ENCODE measurements at places on chromosomes 2 and 18. TPM values are rescaled to one million over a fixed set of nuclear protein-coding genes. Genes with fewer than 3 reads are reported as not detected.
A peak's percentile ranks its signal among the peaks of the same experiment; 100 is the strongest.

- no peak for DNase-seq
Measured at GRCh38 chr2:39118786-39119499, 1.9 kb downstream of the SOS1 start.

GRCh38 chr2:173773076-173773475, 192.1 kb downstream of the SP3 start:
- no peak for DNase-seq

RAX gene
- total RNA-seq: 0.56 TPM

FAM110C gene
- 2.1 TPM for total RNA-seq

GRCh38 chr2:193336781-193337180, 1142.0 kb upstream of the TMEFF2 start:
- no peak for DNase-seq

GRCh38 chr2:36785179-36785795, 88.8 kb downstream of the VIT start:
- DNase-seq: peak; percentile 82

- no peak for DNase-seq
Measured at GRCh38 chr2:40103163-40103562, 324.1 kb upstream of the THUMPD2 start.

GRCh38 chr2:123262856-123263255, 762.2 kb upstream of the CNTNAP5 start:
- DNase-seq: no peak

- no peak for DNase-seq
Measured at GRCh38 chr2:200338692-200339091, 32.2 kb downstream of the SPATS2L start.

GRCh38 chr2:70633508-70633907, 79.9 kb upstream of the TGFA start:
- no peak for DNase-seq

RFX8 gene
- total RNA-seq: 0.76 TPM

GRCh38 chr2:224883172-224883516, 159.1 kb downstream of the DOCK10 start:
- DNase-seq: no peak

ASPRV1 gene
- 1.5 TPM for total RNA-seq

DNA sequence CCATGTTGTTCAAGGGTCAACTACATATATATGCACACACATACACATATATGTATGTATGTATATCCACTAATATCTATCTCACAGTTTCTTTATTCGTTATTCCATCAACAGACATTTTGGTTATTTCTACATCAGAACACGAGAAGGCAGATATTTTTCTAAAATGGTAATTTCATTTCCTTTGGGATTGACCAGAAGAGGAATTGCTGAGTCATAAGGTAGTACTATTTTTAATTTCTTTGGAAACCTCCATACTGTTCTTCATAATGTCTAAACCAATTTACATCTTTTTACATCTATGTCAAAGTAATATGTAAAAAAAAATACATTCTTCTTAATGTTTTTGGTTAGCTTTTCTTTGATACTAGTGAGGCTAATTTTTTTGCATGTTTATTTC, 630.7 kb upstream of the GCFC2 start:
- no peak for DNase-seq

PCARE gene
- total RNA-seq: not detected

C1GALT1C1L gene
- total RNA-seq: 0.21 TPM

DNA sequence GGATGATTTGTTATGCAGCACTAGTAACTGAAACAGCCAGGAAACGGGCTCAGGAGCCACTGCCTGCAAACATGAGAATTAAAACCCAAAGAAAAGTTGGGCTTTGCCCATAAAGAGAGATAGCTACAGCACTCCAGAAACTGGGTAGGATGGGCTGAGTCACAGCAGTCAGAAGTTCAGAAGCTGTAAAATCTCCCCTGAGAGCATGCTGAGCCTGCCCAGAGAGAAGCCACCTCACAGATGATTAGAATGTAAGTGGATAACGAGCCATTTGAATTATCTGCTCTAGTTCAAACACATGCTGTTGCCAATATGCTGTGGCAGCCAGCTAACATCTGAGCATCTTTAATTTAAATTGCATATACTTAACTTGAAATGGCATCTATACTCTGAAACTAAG, 388.1 kb upstream of the ACVR2A start:
- DNase-seq: no peak

EFR3B gene
- total RNA-seq: 1.2 TPM

- DNase-seq: no peak
Measured at GRCh38 chr2:172998547-172999272, 76.9 kb upstream of the MAP3K20 start.

GAD1 gene
- total RNA-seq: 1.9 TPM

DNA sequence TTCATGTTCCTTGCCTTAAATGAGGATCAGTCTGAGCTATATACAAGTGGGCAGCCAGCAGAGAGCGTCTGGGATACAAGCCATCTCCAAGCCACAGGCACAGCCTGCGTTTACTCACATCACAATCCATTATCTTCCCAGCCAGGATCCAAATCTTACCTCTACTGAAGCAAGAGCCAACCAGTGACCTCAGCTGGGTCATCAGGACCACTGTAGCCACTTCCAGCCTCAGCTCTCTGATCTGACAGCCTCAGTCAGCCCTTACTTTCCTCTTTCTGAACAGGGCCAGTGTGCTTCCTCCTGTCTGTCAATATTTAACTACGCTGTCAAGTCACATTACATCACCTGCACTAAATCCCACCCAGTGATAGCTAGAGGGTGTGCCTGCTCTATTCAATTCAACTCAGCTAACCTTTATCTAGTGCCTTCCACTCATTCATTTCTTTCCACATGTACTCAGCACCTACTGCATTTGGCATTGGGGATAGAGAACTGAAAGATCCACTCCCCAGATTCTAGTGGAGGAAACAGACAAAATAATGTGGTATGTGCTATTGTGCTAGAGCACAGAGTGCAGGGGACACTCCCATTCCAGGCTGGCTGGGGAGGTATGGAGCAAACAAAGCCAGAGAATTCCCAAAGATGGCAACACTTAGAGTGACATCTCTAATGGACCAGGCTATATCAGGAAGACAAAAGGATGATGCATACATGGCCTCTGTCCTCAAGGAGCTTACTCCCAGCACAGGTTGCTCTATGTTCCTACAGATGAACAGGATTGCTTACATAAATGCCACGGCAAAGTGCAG, 146.5 kb downstream of the NCKAP5 start:
- DNase-seq: no peak

DNA sequence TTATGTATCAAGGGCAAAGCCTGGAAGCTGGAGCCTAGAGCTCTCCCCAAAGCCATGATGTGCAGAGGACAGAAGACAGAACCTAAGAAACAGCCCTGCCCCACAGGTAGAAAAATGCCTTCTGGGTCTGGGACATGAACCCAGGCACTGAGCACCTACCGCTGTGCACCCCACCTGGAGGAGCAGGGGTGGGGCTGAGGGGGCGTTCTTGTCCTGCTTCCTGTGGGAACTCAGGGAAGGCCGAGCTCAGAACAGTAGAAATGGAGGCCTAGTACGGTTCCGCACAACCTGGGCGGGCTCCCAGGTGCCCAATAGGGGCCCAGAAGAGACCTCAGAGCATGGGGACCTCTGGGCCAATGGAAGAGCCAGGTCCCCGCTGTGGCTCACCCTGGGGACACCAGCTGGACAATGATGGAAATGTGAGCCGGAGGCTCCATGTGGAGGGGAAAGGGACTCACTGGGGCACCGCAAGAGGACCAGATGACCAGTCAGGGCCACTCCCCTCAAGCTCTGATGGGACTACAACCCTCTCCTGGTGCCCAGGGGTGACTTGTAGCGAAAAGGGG, 3.2 kb downstream of the CRACDL start:
- no peak for DNase-seq

DNA sequence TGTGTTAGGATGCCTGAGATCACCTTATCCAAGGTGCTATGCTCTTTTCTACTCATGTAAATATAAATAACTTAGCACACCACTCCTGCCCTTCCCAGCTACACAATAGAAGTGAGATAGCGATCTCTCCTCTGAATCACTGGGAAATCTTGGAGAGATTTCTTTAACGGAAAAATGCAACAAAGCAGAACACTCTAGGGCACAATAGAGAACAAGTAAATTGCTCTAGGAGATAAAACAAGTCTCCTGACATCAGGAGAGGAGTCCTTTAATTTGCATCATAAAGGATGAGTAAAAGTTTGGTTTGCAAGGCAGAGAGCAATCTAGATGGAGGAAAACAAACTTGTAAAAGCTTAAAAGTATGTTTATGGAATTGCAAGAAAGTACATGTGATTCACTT, 224.1 kb downstream of the PAX3 start:
- DNase-seq: no peak

DNA sequence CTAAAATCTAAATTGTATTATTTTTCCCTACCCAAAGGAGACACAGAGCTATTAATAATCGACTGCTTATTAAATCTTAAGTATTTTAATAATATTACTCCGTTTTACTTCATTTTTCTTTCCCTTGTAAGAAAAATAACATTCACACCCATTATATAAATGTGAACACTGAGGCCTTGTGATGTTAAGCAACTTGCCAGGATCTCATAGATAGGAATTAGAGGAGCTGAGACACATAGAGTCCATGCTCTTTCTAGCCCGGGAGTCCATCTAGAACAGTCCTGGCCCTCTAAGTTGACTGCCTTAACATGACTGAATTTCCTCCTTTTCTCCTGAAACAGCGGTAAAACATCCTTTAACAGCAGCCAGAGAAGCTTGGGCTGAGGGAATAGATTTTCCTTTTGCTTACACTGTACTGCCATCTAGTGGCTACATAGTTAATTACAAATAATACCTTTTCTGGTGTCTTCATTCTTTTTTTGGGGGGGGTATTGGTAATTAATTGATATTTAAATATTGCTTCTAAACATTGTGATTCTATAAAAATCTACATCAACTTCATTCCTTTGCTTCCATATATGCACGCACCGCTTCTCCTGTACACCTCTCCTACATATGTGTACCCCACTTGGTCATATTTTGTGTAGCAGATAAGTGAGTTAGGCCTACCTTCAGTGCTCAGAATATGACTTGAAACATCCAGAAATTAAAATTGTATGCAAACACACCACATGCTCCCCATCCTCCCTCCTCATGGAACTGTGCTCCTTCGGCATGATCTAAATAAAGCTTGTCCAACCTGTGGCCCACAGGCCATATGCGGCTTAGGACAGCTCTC, 125.8 kb upstream of the HNMT start:
- DNase-seq: no peak

DNA sequence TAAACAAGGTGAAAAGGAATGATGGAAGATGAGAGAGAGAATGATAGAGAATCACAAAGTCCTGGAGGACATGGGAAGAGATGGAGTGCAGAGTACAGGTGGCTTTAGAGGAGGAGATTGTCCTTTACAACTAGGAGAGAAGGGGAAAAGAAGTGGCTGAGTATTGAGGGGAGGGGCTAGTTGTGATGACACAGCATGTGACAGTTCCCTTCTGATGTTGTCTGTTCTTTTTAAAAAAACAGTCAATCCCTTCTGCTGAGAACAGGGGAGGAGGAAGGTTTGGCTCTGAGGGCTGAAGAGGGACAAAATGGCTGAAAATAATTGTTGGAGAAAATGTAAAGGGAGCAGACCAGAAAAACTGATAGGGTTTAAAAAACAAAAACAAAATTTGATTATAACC, 44.0 kb downstream of the STEAP3 start:
- no peak for DNase-seq

RMND5A gene
- total RNA-seq: 33.9 TPM

DNA sequence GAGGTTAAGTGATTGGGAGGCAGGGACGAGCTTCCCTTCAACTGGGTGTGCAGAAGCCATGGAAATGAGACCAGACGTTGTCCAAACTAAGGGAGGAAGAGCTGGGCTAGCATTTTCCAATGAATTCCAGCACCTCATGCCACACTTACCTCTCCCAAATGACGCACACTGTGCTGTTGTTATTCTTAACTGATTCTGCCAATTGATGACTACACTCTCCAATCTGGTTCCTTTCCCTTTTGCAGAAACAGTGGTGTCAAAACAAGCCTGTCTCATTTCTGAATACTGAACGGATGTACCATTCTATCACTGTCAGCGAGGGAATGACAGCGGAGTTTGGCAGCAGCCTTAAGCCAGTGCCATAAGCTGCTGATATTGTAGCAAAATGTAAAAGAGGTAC, 380.5 kb upstream of the HNRNPA3 start:
- no peak for DNase-seq

- DNase-seq: no peak
Measured at GRCh38 chr2:198100346-198100745, 296.0 kb downstream of the PLCL1 start.

DNA sequence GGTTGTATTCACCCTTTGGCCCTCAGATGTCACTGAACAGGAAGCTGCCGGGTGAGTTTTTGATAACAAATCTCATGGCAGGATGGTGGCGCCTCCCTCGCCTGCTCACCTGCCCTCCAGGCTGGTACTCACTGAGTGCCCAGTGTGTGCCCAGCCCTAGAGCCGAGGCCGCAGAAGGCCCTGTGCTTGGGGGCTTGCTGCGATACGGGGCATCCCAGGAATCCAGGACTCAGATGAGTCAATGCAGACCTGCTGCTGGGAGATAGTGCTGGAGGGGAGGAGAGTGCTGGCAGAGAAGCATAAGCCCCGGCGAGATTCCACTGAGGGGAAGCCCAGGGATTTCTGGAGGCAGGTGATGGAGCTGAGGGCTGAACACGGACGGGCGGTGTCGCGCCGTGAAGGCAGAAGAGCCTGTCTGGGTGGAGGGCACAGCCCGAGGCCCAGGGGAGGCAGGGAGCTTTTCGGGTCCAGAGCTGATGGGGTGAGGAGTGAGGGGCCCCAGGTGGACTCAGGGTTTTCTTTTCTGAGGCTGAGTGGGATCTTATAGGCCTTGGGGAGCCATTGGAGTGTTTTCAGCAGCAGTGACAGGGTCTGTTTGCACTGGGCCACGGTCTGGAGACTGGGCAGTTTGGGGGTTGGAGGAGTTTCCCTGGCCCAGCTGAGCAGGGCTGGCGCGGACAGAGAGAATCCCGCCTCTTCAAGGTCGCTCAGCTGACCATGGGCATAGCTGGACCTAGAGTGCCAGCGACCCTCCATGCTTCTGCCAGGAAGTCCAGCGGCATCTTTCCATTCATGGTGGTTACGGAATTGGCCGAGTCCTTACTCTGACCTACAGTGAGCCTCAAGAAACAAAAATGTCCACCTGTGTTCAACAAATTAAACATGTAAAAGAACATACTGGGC, 35.5 kb downstream of the LDLRAD4 start:
- no peak for DNase-seq

DNA sequence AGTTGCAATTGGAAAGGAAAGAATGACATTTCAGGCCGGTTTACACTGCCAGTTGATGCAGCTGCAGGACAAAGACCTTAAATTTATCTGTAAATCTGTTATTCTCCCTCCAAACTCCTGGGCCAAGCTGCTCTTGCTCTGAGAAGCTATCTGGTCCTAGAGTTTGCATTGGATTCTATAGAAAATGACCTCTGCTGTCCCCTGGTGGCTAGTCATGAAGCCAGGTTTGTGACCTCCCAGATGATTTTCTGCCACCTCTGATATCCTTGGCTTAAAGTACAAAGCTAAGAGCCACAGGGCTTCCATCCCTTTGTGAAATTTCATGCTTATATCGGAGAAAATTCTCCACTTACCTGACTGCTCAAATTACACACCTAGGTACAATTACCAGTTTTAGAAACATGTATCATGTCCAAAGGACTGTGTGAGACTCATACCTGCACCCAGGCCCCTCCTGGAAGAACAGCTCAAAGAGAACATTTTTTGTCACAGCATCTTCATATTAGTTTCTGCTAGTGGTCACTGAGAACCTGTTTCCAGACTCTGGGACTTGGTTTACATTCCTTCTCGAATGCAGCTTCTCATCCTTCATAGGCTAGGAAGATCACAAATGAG, 28.9 kb upstream of the IER3IP1 start:
- DNase-seq: no peak

XDH gene
- not detected for total RNA-seq
